ENCODE measurements at places on chromosomes 16 and 17.

DNA sequence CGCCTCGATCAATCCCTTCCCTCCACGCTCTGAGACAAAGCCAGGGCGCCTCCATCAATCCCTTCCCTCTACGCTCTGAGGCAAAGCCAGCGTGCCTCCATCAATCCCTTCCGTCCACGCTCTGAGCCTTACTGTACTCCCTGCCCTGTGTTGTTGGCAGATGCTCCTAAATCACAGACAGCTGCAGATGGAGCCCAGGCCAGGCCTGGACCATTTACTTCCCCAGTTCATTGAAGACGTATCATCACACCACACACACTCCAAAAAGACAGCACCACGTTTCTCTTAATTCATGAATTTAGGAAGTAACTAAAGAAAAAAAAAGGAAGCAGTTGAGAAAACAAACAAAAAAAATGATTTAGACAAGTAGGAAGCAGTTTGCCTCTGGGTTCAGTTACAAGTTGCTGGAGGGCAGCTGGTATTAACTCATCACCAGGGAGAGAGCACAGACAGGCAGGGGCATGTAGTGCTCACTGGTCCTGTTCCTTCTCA, 7.4 kb upstream of the CD300LD start:
- peaks cover 50% of the 10 kb centered on the region for H3K27me3 ChIP-seq
- H3K36me3 ChIP-seq = no peaks in the 10 kb centered on the region
- no peaks in the 10 kb centered on the region for H3K4me1 ChIP-seq

- peaks cover 54% of the 10 kb centered on the region for H3K36me3 ChIP-seq
- no peak for ATAC-seq
- no peak overlapping the region for H3K4me3 ChIP-seq
These were observed 5.1 kb downstream of the UBN1 start for GRCh38 chr16:4852221-4852872.

DNA sequence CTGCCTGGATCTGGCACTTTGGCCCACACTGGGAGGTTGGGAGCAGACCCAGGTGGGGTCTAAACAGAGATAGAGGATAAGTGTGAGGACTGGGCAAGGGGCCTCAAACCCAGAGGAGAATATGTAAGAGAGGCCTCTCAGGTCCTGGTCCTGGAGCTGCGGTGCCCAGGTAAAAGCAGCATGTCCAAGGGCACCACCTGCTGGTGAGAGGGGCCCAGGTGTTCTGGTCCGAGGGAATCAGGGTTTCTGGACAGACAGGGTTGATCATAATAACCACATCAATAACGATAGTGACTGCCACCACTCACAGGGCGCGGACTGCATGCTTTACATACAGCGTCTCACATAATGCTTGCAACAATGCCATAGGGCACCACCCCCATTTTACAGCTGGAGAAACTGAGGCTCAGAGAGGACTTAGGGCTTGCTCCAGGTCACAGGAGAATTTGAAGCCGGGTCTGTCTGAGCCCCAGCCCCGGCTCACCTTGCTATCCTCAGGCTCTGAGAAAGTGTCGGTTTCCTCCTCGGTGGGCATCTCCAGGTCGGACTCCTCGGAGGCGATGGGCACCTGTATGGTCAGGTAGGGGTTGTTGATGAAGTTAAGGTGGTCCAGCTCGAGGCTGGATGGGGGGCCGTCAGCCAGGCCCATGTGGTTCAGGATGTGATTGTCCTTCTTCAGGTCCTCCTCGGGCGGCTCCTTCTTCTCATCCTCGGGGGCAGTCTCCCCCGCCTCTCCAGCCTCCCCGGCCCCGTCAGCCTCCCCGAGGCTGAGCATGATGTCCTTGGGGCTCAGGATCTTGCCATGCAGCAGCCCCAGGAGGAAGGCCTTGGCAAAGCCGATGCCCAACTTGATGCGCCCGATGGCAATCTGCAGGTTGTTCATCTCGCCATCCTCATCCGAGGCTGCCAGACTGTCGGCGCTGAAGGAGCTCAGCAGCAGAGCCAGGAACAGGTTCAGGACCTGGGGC, 19.1 kb upstream of the CD79B start:
- no peaks in the 10 kb centered on the region for H3K36me3 ChIP-seq
- H3K4me1 ChIP-seq = peaks cover 15% of the 10 kb centered on the region
- H3K27ac ChIP-seq = no peak overlapping the region
- no peak for ATAC-seq
- H3K27me3 ChIP-seq = no peaks in the 10 kb centered on the region

DNA sequence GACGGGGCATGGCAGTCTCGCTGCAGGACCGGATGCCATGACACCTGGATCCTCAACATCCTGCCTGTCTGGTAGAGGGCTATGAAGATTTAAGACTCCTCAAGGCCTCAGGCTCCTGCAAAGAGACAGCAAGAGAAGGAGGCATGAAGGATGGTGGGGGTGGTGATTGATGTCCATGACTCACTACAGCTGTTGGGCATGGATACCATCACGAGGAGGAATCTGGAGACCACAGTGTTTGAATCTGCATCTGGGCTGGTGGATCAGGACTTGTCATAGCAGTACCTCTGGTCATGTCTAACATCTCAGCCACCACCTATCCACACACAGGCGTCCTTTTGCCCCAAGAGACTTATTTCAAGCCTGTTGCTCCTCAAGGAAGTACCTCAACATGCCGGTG, 50.2 kb upstream of the WSCD1 start:
- ATAC-seq = peak; percentile 32
- no peak overlapping the region for H3K4me3 ChIP-seq
- H3K27ac ChIP-seq = no peak overlapping the region
- H3K27me3 ChIP-seq = peaks cover 20% of the 10 kb centered on the region
- H3K36me3 ChIP-seq = no peaks in the 10 kb centered on the region

DNA sequence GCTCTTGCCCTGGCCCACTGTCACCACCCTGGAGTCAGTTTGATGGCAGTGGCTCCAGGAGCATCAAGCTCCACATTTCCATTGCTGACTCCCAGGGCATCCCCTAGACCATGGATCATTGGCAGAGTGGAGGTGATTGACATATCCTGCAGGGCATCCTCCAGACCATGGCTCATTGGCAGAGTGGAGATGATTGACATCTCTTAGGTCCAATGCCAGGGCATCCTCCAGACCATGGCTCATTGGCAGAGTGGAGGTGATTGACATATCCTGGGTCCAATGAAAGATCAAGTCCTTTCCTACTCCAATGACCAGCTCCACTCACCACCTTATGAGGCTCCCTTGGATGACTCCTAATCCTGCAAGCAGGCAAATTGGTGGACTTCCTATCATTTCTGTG, 174.3 kb upstream of the NLRP1 start:
- peak; percentile 75 for ATAC-seq
- no peak overlapping the region for H3K4me3 ChIP-seq

- peaks cover 34% of the 10 kb centered on the region for H3K4me1 ChIP-seq
- H3K27me3 ChIP-seq = no peaks in the 10 kb centered on the region
- no peak overlapping the region for H3K27ac ChIP-seq
- H3K4me3 ChIP-seq = no peak overlapping the region
- no peak for ATAC-seq
These were observed 194.7 kb downstream of the XYLT1 start for GRCh38 chr16:17276010-17276530.

DNA sequence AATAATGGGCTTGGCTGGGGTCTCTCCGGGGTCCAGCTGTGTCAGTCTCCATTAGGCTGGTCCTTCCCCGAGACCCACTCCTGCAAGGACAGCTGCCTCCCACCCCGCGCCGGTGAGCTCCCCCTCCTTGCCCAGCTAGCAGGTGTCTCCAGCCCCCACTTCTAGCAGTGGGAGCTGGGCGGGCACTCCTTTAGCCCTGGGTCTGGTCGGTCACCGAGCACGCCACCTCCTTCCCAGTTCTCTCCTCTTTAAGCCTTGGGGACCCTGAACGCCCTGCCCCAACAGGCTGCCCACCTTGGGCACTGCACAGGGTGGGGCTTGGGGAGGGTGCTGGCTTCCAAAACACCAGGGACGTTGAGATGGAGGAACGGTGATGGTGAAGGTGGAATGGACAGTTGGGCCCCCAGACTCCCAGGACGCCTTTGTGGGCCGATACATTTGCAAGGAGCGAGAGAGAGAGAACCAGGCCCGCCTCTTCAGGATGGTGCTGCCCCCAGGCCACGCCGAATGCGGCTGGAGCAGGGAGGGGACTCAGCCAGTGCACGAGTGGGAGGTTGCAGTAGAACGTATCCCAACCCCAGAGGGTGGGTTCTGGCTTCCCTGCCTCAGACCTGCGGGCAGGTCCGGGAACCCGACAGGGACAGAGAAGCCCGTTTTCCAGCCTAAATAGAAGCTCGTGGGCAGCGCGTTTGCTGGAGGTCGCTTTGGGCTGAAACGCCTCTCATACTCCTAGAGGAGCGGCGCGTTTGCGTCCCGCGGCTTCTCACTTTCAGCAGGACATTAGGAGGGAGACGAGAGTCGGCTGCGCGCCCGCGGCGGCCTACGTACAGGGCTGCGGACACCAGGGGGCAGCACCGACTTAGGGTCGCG, 10.7 kb downstream of the TBX2 start:
- peaks cover 6% of the 10 kb centered on the region for H3K4me1 ChIP-seq
- H3K27ac ChIP-seq = no peak overlapping the region
- no peaks in the 10 kb centered on the region for H3K36me3 ChIP-seq
- H3K27me3 ChIP-seq = peaks cover 37% of the 10 kb centered on the region
- peak overlapping the region; percentile 74 for H3K4me3 ChIP-seq

GRCh38 chr16:85783441-85783840, 15.9 kb downstream of the EMC8 start:
- peaks cover 17% of the 10 kb centered on the region for H3K4me1 ChIP-seq
- peak overlapping the region; percentile 72 for H3K27ac ChIP-seq
- no peak overlapping the region for H3K4me3 ChIP-seq
- ATAC-seq = no peak
- no peaks in the 10 kb centered on the region for H3K27me3 ChIP-seq

DNA sequence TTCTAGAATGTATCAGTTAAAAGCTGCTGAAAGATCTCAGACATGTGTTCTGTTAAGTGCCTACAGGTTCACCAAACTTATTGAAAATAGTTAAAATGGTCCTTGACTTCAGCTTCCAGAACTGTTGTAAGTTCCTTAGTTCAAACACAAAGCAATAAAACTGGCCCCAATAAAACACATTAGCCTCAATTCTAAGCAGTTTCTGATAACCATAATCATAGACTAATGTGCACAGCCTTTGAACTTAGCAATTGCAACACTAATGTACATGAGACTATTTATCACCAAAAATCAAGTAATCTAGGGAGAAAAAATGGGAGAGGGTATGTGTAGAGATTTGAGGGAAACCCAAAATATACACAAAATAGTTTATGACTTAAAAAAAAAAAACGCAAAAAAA, 15.4 kb downstream of the PIGL start:
- H3K4me3 ChIP-seq = no peak overlapping the region
- peaks cover 48% of the 10 kb centered on the region for H3K36me3 ChIP-seq
- no peaks in the 10 kb centered on the region for H3K27me3 ChIP-seq
- H3K27ac ChIP-seq = peak overlapping the region; percentile 70

DNA sequence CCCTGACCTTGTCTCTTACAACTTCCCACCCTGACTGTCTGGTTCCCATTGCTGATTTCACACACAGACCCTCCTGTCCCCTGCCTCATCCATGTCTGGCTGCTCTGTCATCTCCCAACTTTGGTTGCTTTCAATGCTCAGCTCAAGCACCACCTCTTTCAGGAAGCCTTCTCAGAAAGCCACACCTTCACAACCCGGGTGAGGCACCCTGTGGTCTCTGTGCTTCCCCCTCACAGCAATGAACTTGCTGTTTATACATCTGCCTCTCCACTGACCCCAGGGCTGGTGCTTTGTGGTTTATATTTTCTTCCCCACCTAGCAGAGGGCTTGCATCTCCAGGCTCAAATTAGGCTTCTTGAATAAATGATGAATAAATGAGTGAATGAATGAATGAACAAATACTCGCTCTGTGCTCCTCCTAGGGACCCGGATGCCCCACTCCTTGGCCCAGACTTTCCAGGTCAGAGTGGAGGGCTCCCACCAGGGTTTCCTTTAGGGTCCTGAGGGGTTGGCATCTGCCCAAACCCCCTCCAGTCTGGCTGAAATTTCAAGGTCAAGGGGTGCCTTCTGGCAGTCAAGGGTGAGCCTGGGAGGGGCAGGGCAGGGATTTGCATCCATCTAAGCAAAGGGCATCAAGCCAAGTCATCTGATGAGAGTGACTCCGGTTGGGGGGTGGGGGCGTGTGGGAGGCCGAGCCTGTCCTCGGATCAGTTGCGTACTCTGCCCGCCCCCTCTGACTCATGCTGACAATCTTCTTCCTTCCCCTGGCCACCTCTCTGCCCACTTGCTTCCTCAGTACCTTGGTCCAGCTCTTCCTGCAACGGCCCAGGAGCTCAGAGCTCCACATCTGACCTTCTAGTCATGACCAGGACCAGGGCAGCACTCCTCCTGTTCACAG, at the start of gene ITGAX:
Gene ITGAX (plus strand): TSS at position 783 of the 898 bp plus-strand sequence. CDS start 79 bp downstream, at position 862.
- peak within 1 kb of the TSS; percentile 78 for H3K4me3 ChIP-seq
- no peaks in the 10 kb centered on the region for H3K36me3 ChIP-seq
- peaks cover 5% of the 10 kb centered on the region for H3K27me3 ChIP-seq

DNA sequence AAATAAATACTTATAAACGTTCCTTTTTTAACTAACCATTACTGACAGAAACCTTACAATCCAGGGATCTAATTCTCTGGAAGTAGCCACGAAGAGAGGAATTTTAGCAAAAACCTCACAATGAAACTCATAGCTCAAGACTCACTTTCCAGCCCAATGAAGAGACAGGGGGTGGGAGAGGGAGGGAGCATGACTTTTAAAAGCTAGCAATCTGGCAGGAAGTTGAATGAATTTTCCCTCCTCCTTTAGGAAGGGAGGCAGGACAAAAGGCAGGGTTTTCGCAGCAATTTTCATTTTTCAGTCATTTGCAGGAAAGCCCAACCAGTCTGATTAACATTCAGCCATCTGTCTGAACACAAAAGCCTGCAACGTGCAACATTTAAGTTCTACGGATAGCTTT, 381.5 kb upstream of the PSMD7 start:
- ATAC-seq = no peak
- H3K4me1 ChIP-seq = no peaks in the 10 kb centered on the region
- no peak overlapping the region for H3K27ac ChIP-seq
- no peak overlapping the region for H3K4me3 ChIP-seq
- peaks cover 10% of the 10 kb centered on the region for H3K27me3 ChIP-seq

All from activated T-helper 17 cell treated with anti-CD3 and anti-CD28 coated beads, Interleukin-2, amount 50 U/mL, for 72 hours (primary cell).